Aorta (tissue), 5 donors: ENCODE measurements at places on chromosomes 1 and 21. TPM values are rescaled to one million over a fixed set of nuclear protein-coding genes. Genes with fewer than 3 reads are reported as not detected.

DNA sequence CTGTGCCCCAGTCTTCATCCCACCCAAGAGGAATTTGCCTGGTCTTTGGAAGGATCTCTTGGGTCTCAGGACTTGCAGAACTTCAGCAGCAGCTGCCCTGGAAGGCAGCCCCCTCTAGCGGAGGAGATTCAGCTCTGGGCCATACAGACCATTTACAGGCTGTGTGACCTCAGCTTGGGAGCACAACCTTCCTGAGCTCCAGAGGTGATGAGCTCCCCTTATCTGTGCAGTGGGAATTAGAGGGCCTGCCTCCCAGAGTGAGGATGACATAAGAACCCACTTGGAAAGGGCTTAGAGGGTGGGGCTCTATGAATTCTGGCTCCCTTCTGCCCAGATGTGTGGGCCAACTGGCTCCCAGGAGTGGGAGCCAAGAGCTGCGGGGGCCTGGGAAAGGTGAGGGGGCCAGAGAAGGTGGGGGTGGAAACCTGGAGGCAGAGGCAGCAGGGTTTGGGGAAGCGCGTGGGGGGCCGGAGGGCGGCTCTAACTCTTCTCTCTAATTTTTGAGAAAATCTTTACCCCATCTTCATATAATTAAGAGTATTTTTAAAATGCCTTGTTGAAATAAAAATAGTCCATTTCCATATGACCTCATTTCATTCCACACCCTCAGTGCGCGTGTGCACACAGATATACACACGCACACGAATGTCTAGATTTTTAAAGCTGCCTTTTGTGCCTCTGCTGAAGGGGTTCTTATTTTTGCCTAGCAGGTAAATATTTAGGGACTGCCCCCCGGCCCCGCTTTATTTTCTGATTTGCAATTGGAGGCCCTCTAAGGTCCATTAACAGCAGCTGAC lies 21.5 kb downstream of the EPHB2 start:
- no peak for DNase-seq

DNA sequence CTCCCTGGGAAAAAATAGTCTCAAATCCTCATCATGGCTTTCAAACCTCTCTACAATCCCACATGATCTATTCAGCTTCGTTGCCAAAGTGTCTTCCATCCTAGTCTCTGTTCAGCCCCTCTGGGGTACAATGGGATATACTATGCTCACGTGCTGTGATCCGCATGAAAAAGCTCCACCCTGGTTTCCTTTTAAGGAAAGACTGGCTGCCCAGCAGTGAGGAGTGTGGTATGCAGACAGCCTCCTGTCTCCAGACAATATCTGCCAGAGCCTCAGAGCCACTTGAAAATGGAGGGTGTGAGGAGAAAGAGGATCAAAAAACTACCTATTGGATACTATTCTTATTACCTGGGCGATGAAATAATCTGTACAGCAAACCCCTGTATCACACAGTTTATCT lies 194.5 kb downstream of the LHX8 start:
- no peak for DNase-seq

GPR25 gene
- not detected for total RNA-seq

AMY1A gene
- not detected for total RNA-seq
